Neuronal stem cell (in vitro differentiated cells): ENCODE measurements at places on chromosomes 3 and 15.

- DNase-seq: no peak
These were observed 48.6 kb downstream of the CHST2 start for GRCh38 chr3:143167969-143168854.

DNA sequence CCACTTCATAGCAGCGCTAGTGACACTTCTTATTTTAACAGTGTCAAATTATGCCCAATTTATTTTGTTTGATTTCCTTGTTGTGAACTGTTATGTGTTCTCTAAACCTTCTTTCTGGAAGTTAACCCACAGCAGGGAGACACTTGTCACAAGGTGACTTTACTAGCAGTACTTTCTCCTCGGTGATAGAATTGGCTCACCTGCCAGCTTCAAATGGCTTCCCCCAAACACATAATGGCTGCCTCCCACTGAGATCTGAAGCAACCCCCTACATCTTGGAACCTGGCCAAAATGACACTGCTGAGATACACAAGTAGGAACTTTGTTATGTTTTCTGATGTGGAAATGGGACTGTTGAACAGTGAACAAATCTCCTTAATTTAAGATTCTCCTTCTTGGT lies 238.8 kb upstream of the DPH6 start:
- no peak for DNase-seq

DNA sequence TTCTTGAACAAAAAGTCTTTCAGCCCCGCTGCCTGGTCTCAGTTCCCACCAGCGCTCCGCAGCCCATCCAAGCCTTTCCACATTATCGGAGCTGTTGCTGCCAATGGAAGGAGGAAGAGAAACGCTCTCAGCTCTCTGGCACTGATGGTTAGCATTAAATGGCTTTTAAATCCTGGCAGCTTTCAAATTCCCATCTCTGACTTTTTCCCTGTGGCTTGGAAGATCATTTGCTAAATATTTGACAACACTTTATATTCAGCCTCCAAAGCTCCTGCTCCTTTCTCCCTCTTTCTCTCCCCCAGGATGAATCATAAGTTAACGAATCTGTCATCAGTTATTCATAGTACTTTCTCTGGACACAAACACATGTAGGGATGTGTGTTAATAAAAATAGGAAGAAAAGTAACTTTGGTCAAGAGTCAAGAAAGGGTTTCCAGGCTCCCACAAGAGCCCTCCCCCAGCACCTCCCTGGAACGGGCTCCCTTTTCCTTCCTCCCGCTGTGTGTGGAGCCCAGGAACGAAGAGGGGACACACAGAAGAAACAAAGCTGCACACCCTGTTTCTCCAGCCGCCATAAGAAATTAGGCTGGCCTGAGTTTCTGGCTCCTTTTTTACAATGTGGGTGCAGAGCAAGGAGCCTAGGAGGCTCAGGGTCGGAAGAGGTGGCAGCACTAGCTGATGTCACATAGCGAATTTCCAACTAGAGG lies 47.6 kb upstream of the TSEN2 start:
- no peak for DNase-seq

DNA sequence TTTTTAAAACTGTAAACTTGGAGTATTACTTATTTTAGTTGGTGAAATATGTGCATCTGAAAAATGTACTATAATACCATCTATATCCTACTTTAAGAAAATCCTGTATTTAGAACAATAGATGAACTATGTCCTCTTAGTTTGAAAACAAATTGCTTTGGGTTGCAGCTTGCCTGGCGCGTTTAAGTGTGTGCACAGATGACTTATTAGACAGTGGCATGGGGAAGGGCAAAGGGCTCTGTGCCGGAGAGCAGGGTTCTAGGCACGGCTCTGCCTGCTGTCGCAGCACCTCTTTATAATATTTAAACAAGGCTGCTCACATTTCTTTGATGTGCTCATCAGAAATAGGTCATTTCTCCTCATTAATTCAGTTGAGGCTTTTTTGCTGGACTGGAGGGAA lies 10.0 kb downstream of the PXK start:
- no peak for DNase-seq

GRCh38 chr3:194124193-194124592 lies 11.8 kb upstream of the HES1 start:
- DNase-seq: no peak
